ENCODE measurements at places on chromosomes 1 and 21. TPM values are rescaled to one million over a fixed set of nuclear protein-coding genes. Genes with fewer than 3 reads are reported as not detected.

GRCh38 chr1:187038784-187039183 is 210.0 kb downstream of the PLA2G4A start:
- no peak for DNase-seq

GRCh38 chr1:235659186-235659771 is 9.7 kb upstream of the GNG4 start:
- no peak for DNase-seq

- no peak for DNase-seq
These were observed 10.0 kb downstream of the LRP8 start for GRCh38 chr1:53317646-53318539.

GRCh38 chr21:44379515-44379848 is 26.1 kb downstream of the TRPM2 start:
- DNase-seq, result peak; percentile 35

TENT5C gene
- total RNA-seq, result 9.8 TPM

DNA sequence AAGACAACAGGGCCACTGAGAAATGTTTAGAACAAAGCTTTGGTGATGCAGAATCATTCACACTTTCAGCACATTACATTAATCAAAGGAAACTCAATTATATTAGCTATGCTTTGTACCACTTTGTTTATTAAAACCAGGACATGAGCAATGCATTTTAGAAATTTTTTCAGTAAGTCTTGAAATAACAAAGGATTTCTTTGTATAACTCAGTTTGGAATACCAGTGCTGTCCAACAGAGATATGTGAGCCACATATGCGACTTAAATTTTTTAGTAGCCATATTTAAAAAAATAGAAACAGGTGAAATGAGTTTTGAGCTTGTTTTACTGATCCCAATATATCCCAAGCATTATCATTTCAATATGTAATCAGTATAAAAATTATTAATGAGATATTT is 18.8 kb upstream of the F3 start:
- DNase-seq, result no peak

- no peak for DNase-seq
These were observed 37.6 kb downstream of the PTGFRN start for GRCh38 chr1:116947092-116947860.

AKR7A3 gene
- 1.8 TPM for total RNA-seq

GRCh38 chr1:163027610-163028009 is 41.6 kb upstream of the RGS4 start:
- DNase-seq, result no peak

SELENBP1 gene
- 57.1 TPM for total RNA-seq

DNA sequence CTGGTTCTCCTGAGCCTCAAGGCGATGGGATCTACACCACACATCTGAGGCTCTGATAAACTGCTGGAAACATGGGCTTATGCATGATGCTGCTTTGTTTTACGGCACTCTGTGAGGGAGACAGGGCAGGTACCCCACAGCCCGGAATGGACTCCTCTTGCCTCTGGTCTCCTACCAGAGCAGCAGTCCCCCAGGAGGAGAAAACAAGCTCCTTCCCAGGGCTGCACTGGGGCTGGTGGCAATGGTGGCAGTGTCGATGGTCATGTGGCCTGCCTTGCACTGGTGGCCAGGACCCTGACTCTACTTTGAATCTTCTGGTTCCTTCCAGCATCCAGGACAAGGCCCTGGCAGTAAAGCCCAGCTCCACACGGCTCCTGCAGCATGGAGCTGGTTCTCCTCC is 79.4 kb downstream of the TOMM20 start:
- DNase-seq, result no peak

IGSF9 gene
- total RNA-seq, result 13.8 TPM

All from ureter (tissue), 1 donor.